Hippocampal formation (tissue), 2 donors: ENCODE measurements at places on chromosomes 3 and 15.

DNA sequence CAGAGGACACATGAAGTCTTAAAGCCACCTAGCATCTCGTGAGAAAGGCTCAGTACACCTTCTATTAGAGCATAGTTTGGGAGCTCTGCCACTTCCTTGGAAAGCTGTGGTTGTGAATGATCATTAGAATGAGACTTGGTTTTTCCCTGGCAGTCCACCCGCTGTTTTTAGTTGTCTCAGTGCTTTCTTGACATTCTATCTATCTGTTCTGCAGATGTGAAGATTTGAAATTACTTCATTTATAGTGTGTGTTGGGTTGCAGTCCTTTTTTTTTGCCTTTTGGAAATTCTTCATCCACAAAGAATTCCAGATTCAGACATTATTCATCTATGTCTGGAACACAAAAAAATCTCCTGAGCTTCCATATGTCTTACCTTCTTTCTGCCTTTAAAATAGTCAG lies 23.7 kb downstream of the PPP2R3A start:
- peak; percentile 7 for DNase-seq

- DNase-seq = no peak
Measured at GRCh38 chr3:155443815-155444214, 150.3 kb upstream of the STRIT1 start.

GRCh38 chr3:194672876-194673275 lies 885 bp upstream of the LSG1 start:
- no peak for DNase-seq

GRCh38 chr3:141257961-141258360 lies 26.3 kb downstream of the PXYLP1 start:
- DNase-seq = no peak

DNA sequence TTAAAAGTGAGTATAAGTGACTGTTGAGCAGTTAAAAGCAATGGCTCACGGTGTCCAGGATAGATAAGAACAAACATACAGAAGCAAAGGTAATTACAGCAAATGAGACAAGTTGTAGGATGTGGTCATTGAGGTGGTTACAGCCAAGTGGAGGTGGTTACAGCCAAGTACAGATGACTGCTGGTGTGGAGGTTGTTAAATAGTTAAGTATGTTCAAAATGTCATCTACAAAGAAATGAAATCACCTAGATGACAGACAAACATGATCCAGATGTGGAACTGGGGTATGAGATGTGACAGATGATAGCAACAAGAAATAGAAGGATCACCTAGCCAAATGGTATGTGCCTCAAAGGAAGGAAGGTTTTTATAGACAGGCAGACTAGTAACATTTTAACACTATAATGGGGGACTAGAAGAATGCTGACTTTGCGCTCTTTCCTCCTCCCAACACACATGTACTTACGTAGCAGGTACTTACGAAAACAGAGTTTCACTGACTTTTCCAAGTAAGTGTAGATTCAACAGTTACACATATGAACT lies 6.8 kb upstream of the ANKRD28 start:
- no peak for DNase-seq

- no peak for DNase-seq
Measured at GRCh38 chr3:63565220-63565619, 87.3 kb upstream of the SNTN start.

GRCh38 chr3:54731732-54732445 lies 196.0 kb downstream of the LRTM1 start:
- DNase-seq = no peak

- DNase-seq = no peak
Measured at GRCh38 chr15:90677807-90678790, 39.0 kb upstream of the BLM start.

DNA sequence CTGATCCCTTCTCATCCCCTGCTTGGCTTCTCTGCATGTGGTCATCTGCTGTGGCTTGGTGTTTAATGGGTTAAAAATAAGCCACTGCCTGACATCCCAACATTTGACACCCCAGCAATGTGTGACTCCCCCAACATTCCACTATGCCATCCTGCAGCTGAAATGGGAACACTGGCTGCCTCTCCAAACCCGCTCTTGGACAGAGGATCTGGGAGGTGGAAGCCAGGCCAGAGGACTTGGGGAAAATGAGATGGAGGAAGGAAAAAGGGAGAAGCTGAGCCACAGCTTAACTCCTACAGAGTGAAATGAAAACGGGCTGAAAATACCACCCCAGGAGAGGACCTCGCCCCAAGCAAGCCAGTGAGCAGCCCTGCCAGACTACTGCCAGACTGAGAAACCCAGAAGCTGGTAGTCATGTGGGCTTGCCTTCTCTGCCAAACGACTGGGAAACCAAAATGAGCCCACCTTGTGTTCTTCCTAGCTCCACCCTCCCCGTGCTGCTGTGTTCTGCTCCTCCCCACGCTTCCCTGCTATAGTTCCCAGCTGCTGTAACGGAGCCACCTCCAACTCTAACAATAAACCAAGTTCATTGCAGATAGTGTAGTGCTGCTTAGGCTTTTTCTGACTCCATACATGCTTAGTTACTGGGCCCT lies 13.7 kb downstream of the MAP1A start:
- no peak for DNase-seq

GRCh38 chr3:189316296-189317019 lies 144.7 kb downstream of the TPRG1 start:
- no peak for DNase-seq

DNA sequence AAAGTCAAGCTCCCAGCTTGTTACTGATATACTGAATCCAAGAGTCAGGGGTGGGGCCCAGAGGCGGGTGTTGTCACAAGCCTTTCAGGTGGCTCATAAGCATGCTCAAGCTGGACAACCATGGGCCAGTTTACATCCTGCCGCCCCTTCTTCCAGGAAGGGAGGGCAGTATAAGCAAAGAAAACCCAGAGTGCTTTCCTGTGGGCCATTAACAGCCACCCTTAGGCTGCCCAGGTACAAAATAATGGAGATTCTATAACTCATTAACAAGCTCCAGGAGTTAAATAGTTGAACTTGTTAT lies 183.2 kb downstream of the NTRK3 start:
- no peak for DNase-seq

- no peak for DNase-seq
Measured at GRCh38 chr3:30945291-30945690, 50.8 kb upstream of the GADL1 start.

- no peak for DNase-seq
Measured at GRCh38 chr3:46520531-46520930, 22.8 kb downstream of the RTP3 start.

DNA sequence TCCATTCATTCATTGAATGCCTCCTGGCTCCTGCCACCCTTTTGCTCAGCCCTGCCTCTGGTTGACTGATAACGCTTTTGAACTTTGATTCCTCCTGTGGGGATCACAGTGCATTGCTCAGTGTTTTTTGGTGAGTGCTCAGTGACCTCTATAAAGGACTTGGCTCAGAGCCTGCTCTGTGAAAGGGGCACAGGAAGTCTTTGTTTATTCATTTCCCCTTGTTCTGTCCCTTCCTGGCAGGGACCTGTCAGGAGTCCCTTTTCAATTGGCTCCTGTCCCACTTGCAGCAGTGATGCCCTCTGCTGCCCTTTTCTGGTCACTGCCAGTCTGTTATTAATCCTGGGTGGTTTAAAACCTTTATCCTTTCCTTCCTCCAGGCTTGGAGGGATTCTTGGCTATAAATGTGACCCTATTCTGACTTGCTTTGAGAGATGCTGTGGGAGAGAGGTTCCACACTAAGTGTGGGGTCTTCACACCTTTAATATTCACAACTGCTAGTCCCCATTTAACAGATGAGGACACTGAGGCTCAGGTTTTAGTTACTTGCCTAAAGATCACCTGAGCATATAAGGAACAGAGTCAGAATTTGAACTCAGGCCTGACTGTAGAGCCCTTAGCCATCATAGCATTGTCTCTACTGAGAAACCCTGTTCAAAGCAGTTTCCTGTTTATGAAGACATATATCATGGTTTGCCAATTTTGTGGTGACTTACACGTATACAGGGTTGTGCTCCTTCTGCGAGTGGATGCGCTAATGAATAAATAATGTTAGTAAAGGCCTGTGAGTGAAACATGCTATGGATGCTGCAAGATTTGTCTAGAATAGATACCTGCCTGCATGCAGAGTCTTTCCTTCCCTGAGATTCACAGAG lies 23.2 kb upstream of the TATDN2 start:
- DNase-seq = peak; percentile 74

- no peak for DNase-seq
Measured at GRCh38 chr3:130341388-130341787, 4.1 kb upstream of the COL6A5 start.

GRCh38 chr3:44042772-44043171 lies 198.9 kb upstream of the TOPAZ1 start:
- no peak for DNase-seq

GRCh38 chr3:67781218-67781617 lies 126.8 kb upstream of the SUCLG2 start:
- no peak for DNase-seq

DNA sequence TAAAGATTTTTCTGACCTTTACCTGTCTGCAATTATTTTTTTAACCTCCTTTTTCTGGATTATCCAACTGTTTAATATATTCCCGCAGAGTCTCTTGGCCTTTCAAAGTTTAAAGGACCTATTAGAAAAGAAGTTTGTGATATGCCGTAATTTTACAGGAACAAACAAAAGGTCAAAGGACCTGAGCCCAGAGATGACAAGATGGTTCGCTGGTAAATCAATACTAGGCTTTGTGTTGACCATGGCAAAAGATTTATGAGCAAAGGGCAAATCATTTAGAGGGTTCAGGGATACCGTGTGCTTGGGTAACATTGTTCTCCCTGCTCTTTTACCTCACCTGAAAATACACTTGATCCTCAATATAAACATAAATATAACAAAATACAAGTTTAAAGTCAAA lies 923.5 kb downstream of the ROBO1 start:
- DNase-seq = no peak

- no peak for DNase-seq
Measured at GRCh38 chr15:51223771-51224229, 114.6 kb downstream of the CYP19A1 start.

DNA sequence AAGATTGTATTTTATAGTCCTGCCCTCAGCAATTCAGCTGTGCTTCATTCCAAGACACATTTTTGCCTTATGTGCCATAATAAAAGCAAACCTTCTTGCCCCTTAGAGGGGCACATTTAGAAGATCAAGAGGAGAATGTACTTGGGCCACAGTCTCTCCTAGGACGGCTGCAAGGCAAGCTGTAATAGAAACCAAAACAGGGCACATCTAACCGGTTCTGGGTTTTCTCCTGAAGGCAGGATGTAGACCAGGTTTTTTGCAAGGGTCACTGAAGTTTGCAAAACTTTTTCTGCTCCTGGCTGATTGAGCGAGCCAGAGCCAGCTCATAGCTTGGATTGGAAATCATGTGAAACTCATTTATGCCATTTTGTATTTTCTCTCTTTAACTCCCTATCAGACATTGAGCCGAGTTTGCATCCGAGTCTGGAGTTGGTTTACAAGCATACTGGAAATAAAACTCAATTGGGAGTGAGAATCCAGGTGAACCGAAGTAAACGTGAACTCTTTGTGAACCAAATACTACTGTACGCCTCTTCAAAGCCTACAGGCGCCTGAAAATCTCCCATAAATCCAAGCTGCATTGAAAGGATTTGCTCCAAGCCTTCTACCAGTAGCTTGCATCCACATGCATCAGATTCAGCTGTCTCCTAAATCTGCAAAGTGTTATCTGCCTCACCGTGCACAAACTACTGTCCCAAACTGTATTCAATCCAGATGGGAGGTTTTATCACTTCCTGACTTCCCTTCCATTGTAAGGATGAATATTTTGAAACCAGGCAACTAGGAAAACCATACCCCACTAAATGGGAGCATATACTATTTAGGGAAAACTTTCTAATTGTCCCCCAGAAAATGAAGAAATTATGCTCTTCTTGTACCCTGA lies 60.9 kb upstream of the TSC22D2 start:
- DNase-seq = no peak

- DNase-seq = no peak
Measured at GRCh38 chr3:35275768-35276167, 363.6 kb upstream of the ARPP21 start.

GRCh38 chr3:172101107-172101506 lies 61.7 kb downstream of the FNDC3B start:
- no peak for DNase-seq

DNA sequence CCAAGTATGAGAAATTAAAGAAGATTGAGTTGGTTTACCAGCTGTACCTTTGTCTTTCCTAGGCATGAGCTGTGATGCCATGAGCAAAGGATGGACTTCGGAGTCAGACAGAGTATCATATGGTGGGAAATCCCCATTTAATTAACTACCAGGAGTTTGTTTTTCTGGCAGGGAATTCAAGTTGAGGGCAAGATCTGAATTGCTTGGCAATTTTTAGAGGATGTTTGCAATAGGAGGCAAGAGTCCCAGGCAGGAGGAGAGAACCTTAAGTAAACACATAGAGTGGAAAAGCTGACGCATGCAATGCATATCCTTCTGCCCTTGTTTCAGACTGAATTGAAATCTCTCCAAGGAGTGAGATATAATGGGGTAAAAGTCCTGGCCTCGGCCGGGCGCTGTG lies 569.7 kb upstream of the MDFIC2 start:
- no peak for DNase-seq

DNA sequence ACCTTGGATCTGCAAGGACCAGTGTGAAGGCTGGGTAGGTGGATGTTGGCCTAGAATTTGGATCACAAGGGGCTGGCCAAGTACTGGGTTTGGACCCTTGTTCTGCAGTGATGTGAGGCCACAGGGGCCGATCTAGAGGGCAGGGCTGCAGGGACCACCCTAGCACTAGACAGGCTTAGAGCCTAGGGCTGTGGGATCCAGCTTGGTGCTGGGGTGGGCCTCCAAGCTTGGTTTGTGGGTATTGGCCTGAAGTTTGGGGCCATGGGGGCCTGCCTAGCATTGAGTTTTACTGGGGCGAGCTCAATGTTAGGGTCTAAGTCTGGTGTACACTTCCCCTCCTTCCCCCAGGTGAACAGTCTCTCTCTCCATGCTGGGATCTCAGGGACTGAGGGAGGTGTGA lies 36.5 kb downstream of the UBE3A start:
- no peak for DNase-seq
